ENCODE measurements at places on chromosomes 7 and 10. TPM values are rescaled to one million over a fixed set of nuclear protein-coding genes. Genes with fewer than 3 reads are reported as not detected.
A peak's percentile ranks its signal among the peaks of the same experiment; 100 is the strongest.

The ADAMTS14 gene
- 0.53 TPM for total RNA-seq

The ITIH5 gene
- 20.4 TPM for total RNA-seq

The WNT2 gene
- 2.7 TPM for total RNA-seq

- no peak for DNase-seq
These were observed 20.3 kb upstream of the TOMM7 start for GRCh38 chr7:22842973-22843372.

DNA sequence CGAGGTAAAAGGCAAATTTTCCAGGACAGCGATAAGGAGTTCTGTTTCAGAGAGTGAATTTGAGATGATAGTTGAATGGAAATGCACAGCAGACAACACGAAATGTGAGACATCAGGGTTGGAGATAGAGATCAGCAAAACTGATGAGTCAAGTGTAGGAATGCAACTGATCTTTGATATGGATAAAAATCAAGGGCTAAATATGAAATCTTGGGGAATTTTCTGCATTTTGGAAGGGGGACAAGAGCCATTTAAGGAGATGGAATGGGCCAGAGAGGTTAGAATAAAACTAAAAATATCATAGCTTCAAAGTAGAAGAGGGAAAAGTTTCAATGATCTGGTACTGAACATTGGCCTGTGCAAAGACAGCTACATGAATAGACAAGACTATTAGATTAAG is 11.5 kb downstream of the CISD1 start:
- DNase-seq = no peak

DNA sequence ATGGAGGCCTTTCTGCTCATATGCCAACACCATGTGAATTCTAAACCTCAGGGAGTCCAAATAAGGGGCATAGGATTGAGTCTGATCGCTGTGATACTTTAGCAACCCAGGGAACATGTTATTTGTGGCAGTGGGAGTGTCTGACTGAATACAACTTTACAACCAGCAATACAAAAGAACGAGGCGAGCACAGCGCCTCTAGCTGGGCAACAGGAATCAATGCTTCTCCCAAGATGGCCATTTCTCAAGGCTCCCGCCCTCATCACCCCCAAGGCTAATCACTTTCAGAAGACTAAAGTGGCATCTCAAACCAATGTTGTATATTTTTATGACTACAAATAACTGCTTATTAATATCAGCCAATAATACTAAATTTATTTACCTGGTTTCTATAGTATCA is 28.1 kb downstream of the YWHAG start:
- no peak for DNase-seq

The FAM131B gene
- total RNA-seq = 0.97 TPM

DNA sequence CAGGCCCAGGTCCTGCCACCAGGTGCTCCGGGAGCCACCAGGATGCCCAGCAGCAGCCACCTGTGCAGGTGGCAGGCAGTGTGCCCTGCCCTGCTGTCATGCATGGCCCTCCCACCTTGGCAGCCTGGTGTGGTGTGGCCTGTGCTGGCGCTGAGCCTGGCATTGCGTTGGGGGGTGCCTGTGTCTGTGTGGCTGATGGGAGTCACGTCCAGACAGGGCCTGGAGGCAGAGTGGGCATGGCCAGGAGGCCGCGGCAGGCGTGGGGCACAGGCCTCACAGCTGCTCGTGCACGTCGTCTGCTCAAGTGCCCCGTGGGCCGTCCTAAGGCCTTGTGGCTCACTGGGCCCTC is 8.7 kb downstream of the TTYH3 start:
- no peak for DNase-seq

- DNase-seq = no peak
These were observed 4.9 kb downstream of the HNRNPF start for GRCh38 chr10:43403911-43404703.

- DNase-seq = no peak
These were observed 23.5 kb downstream of the NPFFR1 start for GRCh38 chr10:70260259-70260658.

DNA sequence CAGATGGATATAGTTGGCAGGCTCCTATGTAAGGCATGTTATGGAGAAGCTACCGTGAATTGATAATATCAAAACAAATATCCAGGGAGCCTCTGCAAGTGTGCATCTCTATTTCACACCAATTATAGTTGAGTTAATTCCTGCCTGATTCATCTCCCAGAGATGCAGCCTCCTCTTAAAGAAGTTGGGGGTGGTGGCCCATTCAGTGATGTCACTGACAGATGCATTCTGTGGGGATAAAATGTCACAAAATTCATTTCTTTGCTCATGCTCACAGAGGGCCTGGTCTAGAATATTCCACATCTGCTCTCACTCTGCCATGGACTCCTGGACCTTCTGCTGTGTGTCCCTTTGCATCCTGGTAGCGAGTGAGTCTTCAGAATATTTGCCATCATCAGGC is 189.1 kb upstream of the PRSS1 start:
- no peak for DNase-seq

DNA sequence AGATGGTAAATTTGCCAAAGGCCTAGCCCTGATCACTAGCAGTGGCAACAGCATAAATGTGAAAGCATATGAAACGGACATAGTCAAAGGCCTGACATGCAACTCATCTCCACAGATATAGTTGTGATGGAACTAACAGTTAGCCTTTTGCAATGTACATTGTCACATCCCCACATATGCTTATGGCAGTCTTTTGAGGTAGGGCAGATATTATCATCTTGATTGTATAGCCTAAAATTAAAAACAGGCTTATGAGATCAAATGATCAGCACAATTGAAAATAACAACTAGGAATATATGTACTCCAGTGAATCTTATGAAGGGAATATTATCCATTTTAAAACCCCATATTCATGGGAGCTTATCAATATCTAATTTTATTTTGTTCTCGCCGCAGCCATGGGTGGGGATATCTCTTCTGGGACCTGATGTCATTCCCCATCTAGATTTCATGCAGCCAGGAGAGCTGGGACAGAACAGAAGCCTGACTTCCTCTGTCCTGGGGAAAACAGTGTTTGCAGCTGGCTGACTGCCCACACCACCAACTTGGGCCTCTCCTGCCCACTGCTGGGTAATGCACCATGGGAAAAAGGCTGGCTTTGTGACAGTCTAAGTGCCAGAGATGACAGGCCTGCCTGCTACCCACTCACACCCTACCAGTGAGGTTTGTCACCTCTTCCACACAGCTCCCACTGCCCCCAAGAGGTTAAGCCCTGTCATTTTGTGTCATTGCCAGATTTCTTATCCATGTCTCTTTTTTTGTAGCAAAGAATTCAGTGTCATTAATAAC is 180.2 kb upstream of the FZD1 start:
- DNase-seq = peak; percentile 64

The KCNH2 gene
- 82.1 TPM for total RNA-seq
